ENCODE measurements at places on chromosomes 6 and 20.

DNA sequence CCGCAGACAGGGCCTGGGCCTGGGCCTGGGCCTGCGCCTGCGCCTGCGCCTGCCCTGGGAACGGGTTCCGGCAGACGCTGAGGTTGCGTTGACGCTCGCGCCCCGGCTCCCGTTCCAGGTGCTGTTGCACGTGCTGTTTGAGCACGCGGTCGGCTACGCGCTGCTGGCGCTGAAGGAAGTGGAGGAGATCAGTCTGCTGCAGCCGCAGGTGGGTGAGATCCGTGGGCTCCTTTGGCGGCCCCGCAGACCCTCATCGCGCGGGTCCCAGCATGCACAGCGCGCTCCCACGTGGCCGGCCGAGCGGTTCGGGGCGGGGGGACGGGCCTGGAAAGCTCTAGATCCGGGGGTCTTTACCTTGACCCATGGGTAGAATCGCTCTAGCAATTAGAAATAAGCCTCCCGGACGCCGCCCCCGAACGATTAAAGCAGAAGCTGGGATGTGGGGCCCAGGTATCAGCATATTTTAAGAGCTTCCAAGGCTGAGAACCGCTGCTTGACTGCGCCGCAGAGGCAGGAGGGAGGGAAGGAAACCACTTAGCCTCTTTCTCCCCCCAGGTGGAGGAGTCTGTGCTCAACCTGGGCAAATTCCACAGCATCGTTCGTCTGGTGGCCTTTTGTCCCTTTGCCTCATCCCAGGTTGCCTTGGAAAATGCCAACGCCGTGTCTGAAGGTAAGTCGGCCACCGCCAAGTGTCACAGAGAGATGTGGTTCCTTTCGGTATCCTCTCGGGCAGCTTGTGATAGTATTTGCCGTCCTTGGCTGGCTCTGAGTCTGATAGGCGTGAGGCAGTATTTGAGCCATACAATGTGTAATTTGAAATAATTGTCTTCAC, 508 bp downstream of the NOP56 start:
- DNase-seq, result no peak

DNA sequence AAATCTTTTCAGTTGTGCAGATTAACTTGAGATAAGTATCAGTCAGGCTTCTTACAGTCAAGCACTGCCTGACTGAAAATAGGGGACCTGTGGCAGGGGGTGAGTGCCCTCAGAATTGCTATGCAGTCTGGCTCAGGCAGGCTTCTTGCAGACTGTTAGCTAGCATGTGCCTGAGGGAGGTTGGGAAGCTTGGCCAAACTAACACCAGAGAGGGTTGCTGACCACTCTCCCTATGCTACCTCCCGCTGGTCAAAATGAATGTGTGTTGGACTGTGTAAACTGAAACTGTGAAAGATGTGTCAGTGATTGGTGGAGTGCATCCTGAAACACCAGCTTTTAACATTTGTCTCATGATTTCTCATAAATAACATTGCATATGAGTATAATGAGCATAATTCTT, 622.3 kb upstream of the IMPG1 start:
- DNase-seq, result no peak

GRCh38 chr20:61861858-61862257, 203.8 kb downstream of the TAF4 start:
- no peak for DNase-seq

DNA sequence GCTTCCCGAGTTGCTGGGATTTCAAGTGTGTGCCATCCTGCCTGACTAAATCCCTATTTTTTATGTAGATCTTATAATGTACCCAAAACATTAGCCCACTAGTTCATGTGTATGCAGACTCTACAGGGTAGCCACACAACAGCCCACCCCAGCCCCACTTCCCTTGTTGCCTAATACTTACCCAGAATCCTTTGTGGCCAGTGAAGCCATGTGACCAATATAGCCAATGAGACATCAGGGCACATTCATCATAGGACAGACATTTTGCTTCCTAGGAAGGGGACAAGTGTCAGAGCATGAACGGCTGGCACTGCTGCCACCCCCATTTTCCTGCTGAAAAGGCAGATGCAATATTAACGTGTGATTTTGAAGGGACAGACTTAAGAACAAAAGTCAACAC, 36.0 kb upstream of the TCP11 start:
- DNase-seq, result no peak

DNA sequence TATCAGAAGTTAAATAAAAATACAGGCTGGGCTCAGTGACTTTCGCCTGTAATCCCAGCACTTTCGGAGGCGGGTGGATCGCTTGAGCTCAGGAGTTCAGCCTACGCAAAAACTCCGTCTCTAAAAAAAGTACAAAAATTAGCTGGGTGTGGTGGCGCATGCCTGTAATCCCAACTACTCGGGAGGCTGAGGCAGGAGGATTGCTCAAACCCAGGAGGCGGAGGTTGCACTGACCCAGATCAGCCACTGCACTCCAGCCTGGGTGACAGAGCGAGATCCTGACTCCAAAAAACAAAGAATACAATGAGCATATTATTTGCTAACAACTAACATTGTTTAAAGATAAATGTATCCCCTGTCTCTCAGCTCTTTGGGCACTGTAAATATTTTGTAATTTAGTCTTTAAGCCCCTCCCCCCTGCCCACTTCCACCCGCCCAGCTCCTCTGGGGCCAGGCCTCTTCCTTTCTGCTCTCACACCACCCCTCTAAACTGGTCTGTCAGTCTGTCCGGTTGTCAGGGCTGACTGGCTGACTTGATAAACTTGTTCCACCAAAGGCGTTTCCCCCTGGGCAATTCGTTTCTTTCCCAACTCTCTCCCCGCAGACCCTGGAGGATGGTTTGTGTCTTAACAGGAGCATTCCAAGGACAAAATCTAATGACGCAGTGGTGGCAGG, 62.4 kb upstream of the QKI start:
- DNase-seq, result no peak
